ENCODE measurements at places on chromosomes 12 and 14.

- no peaks in the 10 kb centered on the region for H3K36me3 ChIP-seq
- H3K4me1 ChIP-seq, result no peaks in the 10 kb centered on the region
- no peak for DNase-seq
- no peak overlapping the region for H3K4me3 ChIP-seq
- H3K27me3 ChIP-seq, result no peaks in the 10 kb centered on the region
- H3K27ac ChIP-seq, result no peak overlapping the region
These were observed 191.2 kb upstream of the LMNTD1 start for GRCh38 chr12:25744313-25744712.

DNA sequence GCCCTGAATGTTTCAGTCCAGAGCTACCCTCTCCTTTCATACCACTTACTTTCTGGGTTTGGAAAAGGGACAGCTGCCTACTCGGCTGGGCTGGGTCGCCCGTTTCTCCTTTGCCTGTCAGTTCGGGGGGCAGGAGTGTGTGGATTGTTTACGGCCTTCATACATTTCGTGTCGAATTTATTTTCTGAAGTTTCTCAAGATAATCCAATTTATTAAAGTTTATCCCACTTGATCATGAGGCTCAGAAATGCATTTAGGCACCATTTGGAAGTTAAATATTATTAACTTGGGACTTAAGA is 608 bp downstream of the ZNF410 start:
- H3K36me3 ChIP-seq, result peaks cover 30% of the 10 kb centered on the region
- no peaks in the 10 kb centered on the region for H3K27me3 ChIP-seq
- no peak for DNase-seq
- H3K27ac ChIP-seq, result peak overlapping the region; percentile 97
- H3K4me3 ChIP-seq, result peak overlapping the region; percentile 91

- no peak for DNase-seq
- no peak overlapping the region for H3K4me3 ChIP-seq
- no peak overlapping the region for H3K27ac ChIP-seq
These were observed 375.1 kb upstream of the DDHD1 start for GRCh38 chr14:53528185-53528671.

DNA sequence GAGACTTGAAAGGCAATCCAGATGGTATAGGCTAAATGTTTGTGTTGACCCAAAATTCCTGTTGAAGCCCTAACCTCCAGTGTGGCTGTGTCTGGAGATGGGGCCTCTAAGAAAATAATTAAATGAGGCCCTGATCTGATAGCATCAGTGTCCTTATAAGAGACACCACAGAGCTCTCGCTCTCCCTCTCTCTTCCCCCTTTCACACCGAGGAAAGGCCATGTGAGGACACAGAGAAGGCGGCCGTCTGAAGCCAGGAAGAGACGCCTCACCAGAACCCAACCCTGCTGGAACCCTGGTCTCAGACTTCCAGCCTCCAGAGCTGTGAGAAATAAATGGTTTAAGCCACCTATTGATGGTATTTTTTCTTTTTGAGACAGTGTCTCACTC is 87.5 kb downstream of the SCARB1 start:
- DNase-seq, result no peak
- H3K27ac ChIP-seq, result no peak overlapping the region
- H3K4me3 ChIP-seq, result no peak overlapping the region
- peaks cover 21% of the 10 kb centered on the region for H3K4me1 ChIP-seq

GRCh38 chr12:21559855-21560569 is 33.9 kb downstream of the SPX start:
- H3K27ac ChIP-seq, result no peak overlapping the region
- DNase-seq, result no peak
- no peak overlapping the region for H3K4me3 ChIP-seq
- H3K4me1 ChIP-seq, result no peaks in the 10 kb centered on the region

DNA sequence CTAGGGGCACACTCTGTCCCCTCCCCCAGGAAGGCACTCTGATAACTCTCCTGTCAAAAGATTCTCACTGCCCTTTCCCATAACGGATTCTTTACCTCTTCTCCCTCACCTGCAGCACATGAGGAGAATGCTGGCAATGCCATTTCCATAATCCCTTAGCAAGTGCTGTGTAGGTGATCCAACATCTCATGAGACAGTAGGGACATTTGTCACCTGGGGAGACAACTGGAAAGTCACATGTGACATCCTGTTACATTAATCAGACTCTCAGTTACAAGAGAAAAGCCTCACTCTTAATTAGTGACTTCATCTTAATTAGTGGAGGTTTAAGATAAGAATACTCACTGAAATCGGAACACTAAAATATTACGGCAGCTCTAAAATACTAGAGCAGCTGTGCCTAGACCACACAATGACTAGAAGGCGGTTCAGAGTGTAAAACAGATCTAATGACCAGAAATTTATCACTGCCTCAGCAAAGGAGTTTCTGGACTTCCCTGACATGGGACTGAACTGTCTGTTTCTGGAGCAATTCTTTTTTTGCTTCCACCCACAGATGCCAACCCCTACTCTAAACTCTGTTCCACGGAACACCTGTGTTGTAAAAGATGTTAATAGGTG is 75.1 kb downstream of the SPTSSA start:
- H3K4me3 ChIP-seq, result no peak overlapping the region
- no peaks in the 10 kb centered on the region for H3K36me3 ChIP-seq
- H3K27ac ChIP-seq, result no peak overlapping the region
- no peak for DNase-seq
- peaks cover 62% of the 10 kb centered on the region for H3K27me3 ChIP-seq

DNA sequence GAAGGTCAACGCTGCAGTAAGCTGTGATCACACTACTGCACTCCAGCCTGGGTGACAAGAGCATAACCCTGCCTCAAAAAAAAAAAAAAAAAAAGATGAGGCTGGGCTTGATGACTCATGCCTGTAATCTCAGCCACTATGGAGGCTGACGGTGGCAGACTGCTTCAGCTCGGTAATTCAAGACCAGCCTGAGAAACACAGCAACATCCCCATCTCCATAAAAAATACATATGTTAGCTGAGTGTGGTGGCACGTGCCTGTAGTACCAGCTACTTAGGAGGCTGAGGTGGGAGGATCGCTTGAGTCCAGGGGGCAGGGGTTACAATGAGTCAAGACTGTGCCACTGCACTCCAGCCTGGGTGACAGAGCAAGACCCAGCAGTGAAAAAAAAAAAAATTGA is 50.4 kb downstream of the GXYLT1 start:
- DNase-seq, result no peak
- H3K36me3 ChIP-seq, result peaks cover 9% of the 10 kb centered on the region
- H3K27me3 ChIP-seq, result no peaks in the 10 kb centered on the region
- peak overlapping the region; percentile 53 for H3K27ac ChIP-seq
- peaks cover 35% of the 10 kb centered on the region for H3K4me1 ChIP-seq

DNA sequence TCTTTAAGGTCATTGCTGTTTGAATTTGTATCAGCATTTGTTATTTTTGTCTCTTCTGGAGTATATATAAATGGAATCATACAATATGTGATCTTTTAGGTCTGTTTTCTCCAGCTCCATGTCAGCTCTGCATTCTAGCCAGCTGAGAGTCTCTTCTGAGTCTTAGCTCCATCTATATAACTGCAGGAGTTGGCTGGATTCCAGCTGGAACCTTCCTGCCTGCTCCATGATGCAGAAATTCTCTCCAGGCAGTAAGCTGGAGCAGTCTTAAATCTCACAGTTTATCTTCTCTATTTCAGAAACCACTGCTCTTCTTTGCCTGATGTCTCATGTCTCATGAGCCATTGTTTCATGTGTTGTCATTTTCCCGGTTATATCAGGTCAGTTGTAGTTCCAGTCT is 827.6 kb downstream of the NRXN3 start:
- no peaks in the 10 kb centered on the region for H3K27me3 ChIP-seq
- H3K27ac ChIP-seq, result no peak overlapping the region
- H3K4me1 ChIP-seq, result no peaks in the 10 kb centered on the region
- DNase-seq, result no peak

DNA sequence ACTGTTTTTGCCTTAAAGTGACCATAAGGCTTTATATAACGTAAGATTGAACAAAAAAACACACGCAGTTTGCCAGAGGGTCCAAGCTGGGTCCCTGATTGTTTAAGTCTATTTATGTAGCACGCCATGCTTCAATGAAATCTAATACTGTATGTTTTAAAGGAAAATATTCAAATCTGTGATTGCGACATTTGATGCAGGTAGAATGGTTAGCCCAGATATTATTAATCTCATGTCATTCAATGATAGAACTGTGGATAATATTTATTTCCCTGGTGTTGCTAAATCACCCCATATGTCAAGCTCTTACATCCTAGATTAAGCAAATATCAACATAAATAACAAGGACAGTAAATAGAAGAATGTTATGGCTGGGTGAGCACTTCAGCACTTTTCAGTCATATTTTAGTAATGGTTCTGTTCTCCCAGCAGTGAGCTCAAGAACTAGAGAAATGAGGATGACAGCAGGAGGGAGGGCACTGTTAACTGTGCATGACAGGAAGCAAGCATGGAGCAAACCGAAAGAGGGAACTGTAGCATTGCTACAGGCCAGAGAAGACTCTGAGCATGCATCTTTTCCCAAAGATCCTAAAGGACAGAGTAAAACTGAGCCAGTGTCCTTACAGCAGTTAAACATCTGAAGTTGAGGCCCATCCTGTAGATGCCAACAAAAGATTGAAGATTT is 465.7 kb upstream of the MGAT4C start:
- H3K27me3 ChIP-seq, result no peaks in the 10 kb centered on the region
- H3K36me3 ChIP-seq, result no peaks in the 10 kb centered on the region
- no peak overlapping the region for H3K27ac ChIP-seq
- no peak overlapping the region for H3K4me3 ChIP-seq
- no peak for DNase-seq
- no peaks in the 10 kb centered on the region for H3K4me1 ChIP-seq

- DNase-seq, result no peak
- no peak overlapping the region for H3K4me3 ChIP-seq
These were observed 32.0 kb upstream of the LMNTD1 start for GRCh38 chr12:25585021-25585523.

DNA sequence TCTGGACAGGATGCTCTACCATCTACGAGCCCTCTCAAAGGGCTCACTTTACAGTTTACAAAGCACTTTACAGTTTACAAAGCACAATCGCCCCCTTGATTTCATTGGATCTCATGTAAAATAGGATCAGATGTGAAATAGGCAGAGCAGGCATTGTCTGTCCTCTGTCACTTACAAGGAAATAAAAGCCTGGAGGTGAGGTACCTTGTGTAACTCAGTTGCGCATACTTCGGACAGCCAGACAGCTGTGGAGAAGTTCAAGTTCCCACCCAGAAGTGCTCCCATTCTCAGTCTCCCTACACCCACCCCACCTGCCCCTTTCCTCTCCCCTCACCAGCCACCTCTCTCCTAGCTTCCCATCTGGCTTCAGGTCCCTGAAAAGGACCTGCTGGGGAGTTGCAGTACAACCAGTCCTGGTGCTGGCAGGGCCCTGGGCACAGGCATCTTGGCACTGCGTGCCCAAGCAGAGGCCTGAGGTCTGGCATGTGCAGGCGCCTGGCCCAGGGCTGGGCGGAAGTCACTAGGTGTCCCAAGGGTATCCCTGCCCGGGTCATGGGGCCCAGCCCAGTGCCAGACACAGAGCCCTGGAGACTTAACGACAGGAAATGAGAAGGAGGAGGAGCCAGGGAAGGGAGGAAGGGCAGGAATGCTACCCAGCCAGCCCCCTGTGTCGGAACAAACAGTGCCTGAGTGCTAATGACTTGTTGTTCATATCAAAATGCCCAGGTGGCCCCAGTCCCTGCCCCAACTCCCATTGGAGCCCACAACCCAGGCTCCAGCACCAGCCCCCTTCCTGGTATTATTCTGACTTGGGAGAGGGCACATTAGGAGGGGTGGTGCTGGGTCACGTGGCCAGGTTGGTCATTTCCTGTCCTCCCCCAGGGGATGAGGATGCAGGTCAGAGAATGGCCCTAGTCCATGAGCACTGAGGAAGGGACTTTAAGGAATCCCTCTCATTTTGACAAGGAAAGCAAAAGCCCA is 5.4 kb downstream of the RAPGEF3 start:
- H3K27ac ChIP-seq, result no peak overlapping the region
- no peak for DNase-seq
- peaks cover 6% of the 10 kb centered on the region for H3K27me3 ChIP-seq
- no peaks in the 10 kb centered on the region for H3K36me3 ChIP-seq

GRCh38 chr14:23160924-23161522 is 22.4 kb downstream of the SLC7A8 start:
- peaks cover 5% of the 10 kb centered on the region for H3K4me1 ChIP-seq
- DNase-seq, result no peak
- peaks cover 3% of the 10 kb centered on the region for H3K36me3 ChIP-seq
- H3K27ac ChIP-seq, result no peak overlapping the region

GRCh38 chr12:132209619-132210222 is 65.5 kb downstream of the NOC4L start:
- DNase-seq, result no peak
- peaks cover 5% of the 10 kb centered on the region for H3K36me3 ChIP-seq
- no peak overlapping the region for H3K4me3 ChIP-seq
- H3K27ac ChIP-seq, result no peak overlapping the region
- peaks cover 11% of the 10 kb centered on the region for H3K4me1 ChIP-seq

DNA sequence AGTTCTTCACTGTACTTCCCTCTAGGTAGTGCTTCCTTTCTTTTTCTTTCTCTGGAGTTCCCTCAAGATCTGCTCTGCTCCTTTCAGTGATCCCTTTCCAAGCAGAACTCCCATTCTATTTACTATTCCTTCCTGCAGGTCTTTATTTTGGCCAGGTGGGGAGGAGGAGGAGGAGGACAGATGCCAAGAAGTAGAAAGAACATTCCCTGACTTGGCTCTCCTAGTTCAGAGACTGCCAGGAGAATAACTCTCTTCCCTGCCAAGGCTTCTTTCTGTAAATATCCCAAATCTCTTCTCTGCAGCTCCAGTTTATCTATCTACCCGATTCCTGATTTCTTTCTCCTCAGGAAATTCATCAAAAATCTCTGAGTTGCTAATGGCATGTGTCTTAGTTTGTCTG is 229.6 kb upstream of the TMEM260 start:
- H3K27me3 ChIP-seq, result peaks cover 21% of the 10 kb centered on the region
- DNase-seq, result no peak
- no peak overlapping the region for H3K4me3 ChIP-seq
- H3K27ac ChIP-seq, result no peak overlapping the region

DNA sequence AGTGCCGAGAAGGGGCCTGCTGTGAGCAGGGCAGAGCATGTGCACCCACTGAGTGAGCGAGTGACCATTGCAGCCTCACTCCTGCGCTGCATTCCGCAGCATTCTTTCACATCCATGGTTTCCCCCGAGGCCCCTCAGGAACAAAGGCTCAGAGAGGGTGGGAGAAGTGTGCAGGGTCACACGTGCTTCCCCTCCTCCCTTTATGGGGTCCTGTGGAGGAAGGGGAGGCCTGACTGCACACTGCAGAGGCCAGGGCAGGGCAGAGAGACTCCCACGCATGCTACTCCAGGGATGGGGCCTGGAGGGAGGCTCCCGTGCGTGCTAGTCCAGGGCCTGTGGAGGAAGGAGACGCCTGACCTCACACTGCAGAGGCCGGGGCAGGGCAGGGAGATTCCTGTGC is 63.2 kb downstream of the DIO3 start:
- peaks cover 5% of the 10 kb centered on the region for H3K36me3 ChIP-seq
- no peak overlapping the region for H3K4me3 ChIP-seq

GRCh38 chr12:90832427-90832826 is 122.5 kb downstream of the CCER1 start:
- H3K27me3 ChIP-seq, result no peaks in the 10 kb centered on the region
- H3K4me1 ChIP-seq, result no peaks in the 10 kb centered on the region
- no peak overlapping the region for H3K27ac ChIP-seq
- H3K4me3 ChIP-seq, result no peak overlapping the region
- H3K36me3 ChIP-seq, result no peaks in the 10 kb centered on the region

GRCh38 chr12:62632411-62632918 is 165.8 kb downstream of the MON2 start:
- H3K36me3 ChIP-seq, result no peaks in the 10 kb centered on the region
- peaks cover 71% of the 10 kb centered on the region for H3K27me3 ChIP-seq
- no peak for DNase-seq
- peaks cover 10% of the 10 kb centered on the region for H3K4me1 ChIP-seq

GRCh38 chr12:50052964-50053363 is 4.4 kb upstream of the ASIC1 start:
- H3K4me1 ChIP-seq, result peaks cover 18% of the 10 kb centered on the region
- DNase-seq, result no peak
- no peak overlapping the region for H3K27ac ChIP-seq
- no peak overlapping the region for H3K4me3 ChIP-seq

Data from effector memory CD8-positive, alpha-beta T cell (primary cell).